Activated CD8-positive, alpha-beta T cell treated with anti-CD3 and anti-CD28 coated beads for 36 hours (primary cell): ENCODE measurements at places on chromosomes 3 and 15.

- DNase-seq = peak; percentile 8
Measured at GRCh38 chr15:72751751-72752455, 31.7 kb downstream of the ADPGK start.

DNA sequence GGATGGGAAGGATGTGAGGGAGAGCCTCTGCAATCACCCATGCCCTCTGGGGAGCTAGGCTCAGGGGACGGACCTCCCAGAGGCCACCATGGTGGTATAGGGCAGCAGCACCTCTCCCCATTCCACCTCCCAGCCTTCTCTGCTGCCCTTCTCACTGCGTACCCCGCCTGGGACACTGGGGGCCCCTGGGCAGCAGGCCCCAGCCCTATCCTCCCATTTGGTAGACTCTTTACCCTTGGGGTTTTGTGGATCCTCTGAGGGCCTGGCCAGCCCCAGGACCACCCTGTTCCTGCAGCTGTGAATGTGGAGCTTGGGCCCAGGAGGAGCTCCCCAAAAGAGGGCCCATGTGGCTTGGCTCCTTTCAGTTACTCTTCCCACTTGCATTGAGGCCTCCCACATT is 131.9 kb downstream of the DNAJB8 start:
- no peak for DNase-seq

GRCh38 chr15:62564886-62565633 is 400.0 kb upstream of the C2CD4B start:
- DNase-seq = no peak

- no peak for DNase-seq
Measured at GRCh38 chr3:173092038-173092437, 49.0 kb downstream of the SPATA16 start.

- no peak for DNase-seq
Measured at GRCh38 chr3:134337071-134337482, 37.2 kb downstream of the AMOTL2 start.

DNA sequence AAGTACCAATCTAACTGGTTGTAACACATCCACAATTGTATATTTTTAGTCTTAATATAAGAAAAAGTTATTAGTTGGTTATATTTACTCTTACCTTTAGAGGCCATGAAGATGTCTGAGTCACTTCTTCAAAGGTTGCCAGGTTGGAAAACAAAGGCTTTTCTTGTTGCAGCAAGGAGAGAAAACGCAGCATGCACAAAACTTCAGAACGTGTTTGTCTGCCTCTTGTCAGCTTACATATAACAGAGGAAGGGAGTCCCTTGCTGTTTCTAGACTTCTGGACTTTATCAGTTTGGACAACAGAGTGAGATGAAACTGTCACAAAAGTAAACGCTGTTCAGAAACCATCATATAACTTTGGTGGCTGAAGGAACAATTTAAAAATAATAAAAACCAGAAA is at the start of gene PLSCR5:
Gene PLSCR5, minus strand, starts transcription at position 241 of the 400 bp plus-strand sequence. Its CDS starts 134 bp downstream, at position 107.
- no peak for DNase-seq

GRCh38 chr15:56959318-56959648 is 40.8 kb downstream of the TCF12 start:
- no peak for DNase-seq

DNA sequence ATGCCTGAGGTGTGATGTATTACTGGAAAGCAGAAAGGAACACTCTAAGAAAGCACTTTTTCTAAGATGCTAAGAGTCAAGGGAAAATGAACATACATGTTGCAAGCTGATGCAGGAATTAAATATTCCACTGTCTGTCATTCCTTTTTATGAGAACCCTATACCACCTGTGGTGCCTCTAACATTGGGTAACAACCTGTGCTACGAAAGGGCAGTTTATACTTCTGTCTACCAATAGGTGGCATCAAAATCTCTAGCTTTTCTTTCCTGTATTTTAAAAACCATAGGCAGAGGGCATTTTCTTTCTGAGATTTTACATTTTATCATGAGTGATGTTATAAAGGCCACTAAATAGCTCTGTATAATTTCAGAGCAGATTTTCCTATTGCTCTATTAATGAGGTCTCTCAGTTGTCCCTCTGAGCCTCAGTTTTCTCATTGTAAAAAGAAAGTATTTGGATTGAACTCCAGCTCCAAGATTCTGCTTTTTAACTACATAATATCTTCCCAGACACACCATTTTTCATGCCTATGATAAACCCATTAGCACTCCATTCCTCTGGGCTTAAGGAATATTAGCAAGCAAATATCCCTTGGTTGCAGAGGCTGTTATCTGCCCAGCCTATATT is 3.5 kb upstream of the CPNE4 start:
- DNase-seq = no peak

- DNase-seq = no peak
Measured at GRCh38 chr3:158789592-158789991, 12.3 kb upstream of the MFSD1 start.

- no peak for DNase-seq
Measured at GRCh38 chr15:46696281-46696680, 1021.0 kb upstream of the SEMA6D start.

GRCh38 chr3:116254541-116254940 is 190.7 kb downstream of the LSAMP start:
- no peak for DNase-seq

DNA sequence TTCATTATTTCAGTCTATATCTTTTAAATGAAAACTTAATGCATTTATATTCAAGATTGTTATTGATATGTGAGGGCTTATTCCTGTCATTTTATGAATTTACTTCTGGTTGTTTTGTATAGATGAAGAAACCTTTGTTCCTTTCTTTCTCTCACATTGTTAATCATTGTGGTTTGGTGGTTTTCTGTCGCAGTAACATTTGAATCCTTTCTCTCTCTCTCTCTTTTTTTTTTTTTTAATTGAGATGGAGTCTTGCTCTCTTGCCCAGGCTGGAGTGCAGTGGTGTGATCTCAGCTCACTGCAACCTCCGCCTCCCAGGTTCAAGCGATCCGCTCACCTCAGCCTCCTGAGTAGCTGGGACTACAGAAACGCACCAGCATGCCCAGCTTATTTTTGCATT is 22.1 kb downstream of the AGBL1 start:
- no peak for DNase-seq

GRCh38 chr3:1883534-1883933 is 215.1 kb upstream of the CNTN4 start:
- no peak for DNase-seq
